Glomerular endothelial cell (primary cell): ENCODE measurements at places on chromosomes 16 and 17.

DNA sequence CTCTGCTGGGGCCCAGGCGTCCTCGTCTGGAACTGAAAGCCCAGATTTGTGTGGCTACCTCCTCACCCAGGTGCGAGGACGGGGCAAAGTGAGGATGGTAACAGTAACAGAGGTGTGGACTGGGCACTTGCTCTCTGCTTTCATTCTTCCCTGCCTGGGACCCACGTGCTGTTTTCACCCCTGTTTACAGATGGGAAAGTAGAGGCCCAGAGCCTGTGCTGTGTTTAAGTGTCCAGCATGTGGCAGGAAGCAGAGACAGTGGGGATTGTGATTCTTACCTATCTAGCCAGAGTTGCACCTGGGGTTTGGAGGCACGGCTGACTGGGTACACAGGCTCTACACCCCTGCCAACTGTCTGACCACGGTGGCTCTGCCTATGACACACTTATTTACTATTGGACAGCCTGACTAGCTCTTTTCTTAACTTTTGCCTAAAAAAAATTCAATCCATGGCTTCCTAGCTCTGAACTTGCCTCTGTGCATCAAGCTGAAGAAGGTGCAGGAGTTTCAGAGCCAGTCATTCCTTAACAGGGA lies 155.4 kb downstream of the CLEC16A start:
- no peak for DNase-seq

DNA sequence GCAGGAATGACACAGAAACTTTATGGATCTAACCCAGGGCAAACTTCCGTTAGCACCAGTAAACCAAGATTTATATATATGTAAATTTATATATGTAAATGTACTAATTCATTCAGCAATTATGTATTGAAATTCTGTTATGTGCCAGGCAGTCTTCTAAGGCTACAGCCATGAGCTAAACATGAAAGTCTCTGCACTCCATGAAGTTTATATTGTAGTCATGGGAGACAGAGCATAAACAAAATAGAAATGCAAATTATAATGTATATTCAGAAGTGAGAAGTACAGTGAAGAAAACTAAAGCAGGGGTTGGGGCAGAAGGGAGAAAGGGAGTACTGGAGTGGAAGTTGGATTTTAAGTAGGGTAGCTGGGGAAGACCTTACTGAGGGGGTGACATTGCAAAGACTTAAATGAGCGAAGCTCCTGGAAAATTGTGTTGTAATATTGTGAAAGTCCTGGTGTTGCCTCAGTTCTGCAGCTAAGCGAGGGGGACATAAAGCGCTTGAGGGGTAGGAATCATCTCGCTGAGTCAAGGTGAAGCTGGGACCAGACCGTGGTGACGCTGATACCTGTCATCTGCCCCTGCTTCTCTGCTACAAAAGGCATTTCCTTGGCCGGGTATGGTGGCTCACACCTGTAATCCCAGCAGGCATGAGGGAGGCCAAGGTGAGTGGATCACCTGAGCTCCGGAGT lies 64.8 kb downstream of the YPEL2 start:
- DNase-seq = no peak

DNA sequence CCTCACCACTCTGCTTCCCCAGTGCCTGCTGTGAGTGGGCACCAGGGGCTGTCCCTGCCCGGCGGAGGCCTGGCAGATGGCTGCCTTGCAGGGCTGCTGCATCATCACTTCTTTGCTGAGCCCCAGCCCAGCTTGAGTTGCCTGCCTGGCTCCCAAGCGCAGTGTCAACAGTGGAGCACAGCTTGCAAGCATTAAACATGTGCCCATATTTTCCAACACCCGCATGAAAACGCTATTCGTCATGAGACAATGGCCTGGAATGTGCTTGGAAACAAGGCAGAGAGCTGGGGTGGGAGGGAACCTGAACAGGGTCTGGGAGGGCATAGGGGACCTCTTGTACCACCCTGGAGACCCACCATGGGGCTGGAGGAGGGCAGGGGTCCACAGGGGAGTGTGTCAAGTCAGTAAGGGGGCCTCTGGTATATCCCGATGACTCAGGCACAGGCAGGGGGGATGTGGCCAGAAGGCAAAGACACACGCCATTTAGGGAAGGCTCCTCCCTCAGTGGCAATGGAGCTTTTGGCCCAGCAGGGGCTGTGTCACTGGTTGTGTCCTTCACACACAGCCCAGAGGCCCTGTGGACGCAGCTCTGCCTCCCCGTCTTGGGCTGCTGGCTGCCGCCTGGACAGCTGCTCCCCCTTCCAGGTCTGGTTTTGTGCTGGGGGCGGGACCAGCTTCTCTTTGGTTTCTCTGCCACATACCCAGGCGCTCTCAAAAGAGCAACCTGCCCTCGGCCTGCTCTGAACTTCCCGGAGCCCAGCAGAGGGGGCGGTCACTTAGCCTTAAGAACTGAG lies 17.4 kb upstream of the MTSS2 start:
- no peak for DNase-seq

- DNase-seq = no peak
These were observed 8.6 kb upstream of the ENPP7 start for GRCh38 chr17:79721993-79722671.

DNA sequence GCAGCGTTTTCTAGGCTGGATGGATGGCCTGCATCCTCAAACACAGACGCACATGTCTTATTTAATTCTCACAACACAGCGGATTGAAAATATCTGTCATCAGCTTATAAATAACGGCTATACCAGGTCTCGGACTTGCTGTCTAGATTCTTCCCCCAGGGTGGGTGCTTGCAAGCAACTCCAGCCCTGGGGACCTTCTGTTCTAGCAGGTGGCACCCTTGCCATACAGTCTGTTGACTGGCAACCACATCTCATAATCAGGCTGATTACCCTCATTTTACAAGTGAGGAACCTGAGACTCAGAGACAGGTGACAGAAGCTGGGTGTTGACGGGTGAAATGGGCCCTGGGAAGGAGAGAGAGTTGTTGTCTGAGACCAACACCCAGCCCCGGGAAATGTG lies 16.2 kb upstream of the SEZ6 start:
- no peak for DNase-seq

DNA sequence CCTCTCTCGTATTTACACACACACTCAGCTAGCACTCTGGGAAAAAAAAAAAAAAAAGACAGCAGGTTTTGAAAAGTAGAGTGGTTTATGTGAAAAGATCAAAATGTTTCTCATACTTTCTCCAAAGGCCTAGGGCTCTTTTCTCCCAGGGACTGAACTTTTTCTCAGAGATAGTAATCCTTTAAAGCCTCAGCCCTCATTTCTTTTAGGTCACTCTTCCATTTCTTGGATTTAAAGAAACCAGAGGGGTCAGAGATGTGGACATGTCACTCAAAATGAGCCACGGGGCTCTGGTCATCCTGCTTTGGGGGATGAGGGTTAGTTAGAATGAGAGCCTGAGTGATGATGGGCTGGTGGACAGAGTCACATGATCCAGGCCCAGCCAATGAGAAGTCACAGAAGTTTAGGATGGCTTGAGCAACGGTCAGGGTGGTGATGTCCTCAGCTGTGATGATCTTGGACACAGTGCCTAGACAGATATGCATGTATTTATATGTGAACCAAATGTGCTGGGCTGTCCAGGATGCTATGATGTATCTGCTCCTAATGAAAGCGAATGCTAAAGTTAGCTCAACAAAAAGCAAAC lies 33.7 kb upstream of the AXIN2 start:
- DNase-seq = no peak

DNA sequence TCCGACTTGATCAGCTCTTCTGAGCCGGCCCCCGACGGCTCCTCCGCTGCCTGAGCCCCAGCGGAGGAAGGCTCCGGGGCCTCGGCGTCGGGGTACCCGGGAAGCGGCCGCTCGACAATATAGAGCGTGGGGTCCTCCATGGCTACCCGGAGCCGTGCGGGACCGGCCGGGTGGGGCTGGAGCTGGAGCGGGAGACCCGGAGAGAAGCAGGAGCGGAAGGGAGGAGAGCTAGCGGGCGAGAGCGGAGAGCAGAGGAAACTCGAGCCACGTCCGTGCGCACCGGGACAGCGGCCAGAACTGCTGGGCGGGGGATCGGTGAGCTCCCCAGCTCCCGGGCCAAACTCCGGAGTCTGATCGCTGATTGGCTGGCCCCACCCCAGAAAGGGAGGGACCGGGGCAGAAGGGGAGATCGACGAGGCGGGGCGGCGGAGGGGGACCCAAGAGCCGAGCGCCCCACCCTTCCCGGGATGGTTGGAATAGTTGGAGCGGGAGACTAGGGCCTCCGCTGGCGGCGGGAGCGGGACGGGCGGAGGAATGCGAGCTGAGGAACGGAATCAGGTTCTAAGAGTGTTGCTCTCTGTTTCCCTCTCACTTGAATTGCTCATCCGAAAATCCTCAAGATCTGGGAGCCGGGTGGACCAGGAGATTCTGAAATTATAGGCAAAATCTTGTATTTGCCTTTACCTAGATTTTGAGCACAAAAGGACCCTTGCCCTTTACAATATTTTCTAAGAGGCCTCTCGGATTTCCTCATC lies at the start of gene CAVIN1:
Gene CAVIN1 (minus strand): TSS at position 299 of the 755 bp plus-strand sequence. CDS start 159 bp downstream, at position 140.
- DNase-seq = no peak

GRCh38 chr17:1726626-1727257 lies 2.2 kb downstream of the WDR81 start:
- no peak for DNase-seq

DNA sequence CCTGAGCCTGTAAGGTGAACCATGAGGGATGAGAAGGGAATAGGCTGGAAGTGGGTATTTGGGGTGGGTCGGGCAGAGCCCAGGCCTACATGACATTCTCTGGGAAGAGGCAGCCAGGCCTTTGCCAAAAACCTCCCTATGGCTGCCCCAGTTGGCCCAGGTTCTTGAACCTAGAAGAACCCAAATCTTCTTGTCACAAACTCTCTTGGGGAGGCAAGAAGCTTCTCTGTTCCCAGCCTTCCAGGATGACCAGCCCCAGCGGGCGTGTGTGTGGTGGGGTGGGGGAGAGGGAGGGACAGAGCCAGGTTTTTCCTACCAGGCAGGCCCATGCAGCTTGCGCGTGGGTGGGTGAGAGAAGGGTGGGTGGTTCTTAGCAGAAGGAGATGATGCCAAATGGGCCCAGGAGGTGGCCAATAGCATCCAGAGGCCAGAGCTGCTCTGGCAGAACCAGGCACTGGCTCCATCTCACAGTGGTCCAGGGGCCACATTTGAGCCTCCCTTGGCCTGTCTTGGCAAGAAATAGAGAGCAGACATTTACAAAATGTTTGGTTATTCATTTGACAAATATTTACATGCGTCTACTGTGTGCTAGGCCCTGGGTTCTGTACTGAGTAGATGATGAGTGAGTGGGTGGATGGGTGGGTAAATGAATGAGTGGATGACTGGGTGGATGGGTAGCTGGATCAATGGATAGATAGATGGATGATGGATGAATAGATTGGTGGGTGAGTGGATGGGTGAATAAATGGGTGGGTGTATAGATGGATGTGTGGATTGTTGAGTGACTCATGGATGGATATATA lies 44.3 kb upstream of the PLCG2 start:
- no peak for DNase-seq

GRCh38 chr17:40564883-40565768 lies at the start of gene CCR7:
Gene CCR7, minus strand, starts transcription at chr17:40565472. Its CDS starts 63 bp downstream, at chr17:40565409.
- no peak for DNase-seq

DNA sequence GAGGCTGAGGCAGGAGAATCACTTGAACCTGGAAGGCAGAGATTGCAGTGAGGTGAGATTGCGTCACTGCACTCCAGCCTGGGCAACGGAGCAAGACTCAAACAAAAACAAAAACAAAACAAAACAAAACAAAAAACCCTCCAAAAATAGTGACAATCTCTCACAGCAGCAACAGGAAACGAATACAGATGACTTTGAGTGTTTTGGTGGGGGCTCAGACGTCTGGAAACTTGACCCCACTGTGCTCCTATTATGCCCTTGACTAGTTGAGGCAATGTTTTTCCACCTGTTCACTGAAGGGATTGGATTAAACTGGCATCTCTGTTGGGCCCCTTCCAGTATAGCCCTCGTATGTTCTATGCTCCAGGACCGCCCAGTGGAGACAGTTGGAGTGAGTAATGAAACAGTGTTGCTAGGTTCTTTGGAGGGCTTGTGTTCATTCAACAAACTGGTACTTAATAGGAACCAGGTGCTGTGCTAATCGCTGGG lies 167.0 kb downstream of the UTP18 start:
- no peak for DNase-seq

GRCh38 chr16:22660441-22661160 lies 149.9 kb downstream of the NPIPB5 start:
- no peak for DNase-seq

DNA sequence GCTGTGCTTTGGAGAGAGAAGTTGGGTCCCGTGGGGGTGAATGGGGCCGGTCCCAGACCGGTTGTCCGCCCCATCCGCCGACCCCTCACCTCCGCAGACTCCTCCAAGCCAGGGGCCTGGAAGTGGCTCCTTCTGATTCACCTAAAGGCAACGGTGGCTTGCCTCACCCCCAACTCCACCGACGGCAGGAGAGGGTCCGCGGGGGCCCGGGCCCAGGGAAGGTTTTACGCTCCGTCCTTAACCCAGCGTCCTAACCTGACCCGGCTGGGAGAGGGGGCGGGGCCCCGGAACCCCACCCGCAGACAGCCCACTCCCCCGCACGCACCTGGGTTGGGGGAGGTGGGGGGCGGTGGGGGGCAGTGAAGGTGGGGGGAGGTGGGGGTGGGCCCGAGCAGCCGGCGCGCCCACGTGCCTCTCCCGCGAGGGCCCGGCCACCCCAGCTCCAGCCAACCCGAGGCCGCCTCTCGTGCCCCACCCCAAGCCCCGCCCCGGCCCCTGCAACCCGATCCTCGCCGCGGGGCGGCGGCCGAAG lies 12.7 kb upstream of the CD300A start:
- DNase-seq = no peak

GRCh38 chr17:77107506-77108433 lies 33.0 kb upstream of the SEC14L1 start:
- DNase-seq = no peak

GRCh38 chr16:50525716-50526115 lies 22.5 kb upstream of the NKD1 start:
- DNase-seq = no peak

GRCh38 chr17:1787301-1787902 lies 25.5 kb downstream of the SERPINF1 start:
- DNase-seq = no peak

- no peak for DNase-seq
These were observed 19.8 kb upstream of the CMIP start for GRCh38 chr16:81424771-81425170.

GRCh38 chr17:74544991-74545842 lies 698 bp downstream of the CD300C start:
- DNase-seq = no peak

GRCh38 chr17:45410144-45411091 lies 22.3 kb downstream of the ARHGAP27 start:
- DNase-seq = no peak
